ENCODE measurements at places on chromosomes 12 and 14. TPM values are rescaled to one million over a fixed set of nuclear protein-coding genes. Genes with fewer than 3 reads are reported as not detected.

- DNase-seq: no peak
Measured at GRCh38 chr12:88433997-88434703, 146.1 kb downstream of the KITLG start.

- DNase-seq: no peak
Measured at GRCh38 chr12:22412581-22412980, 78.1 kb upstream of the ST8SIA1 start.

GRCh38 chr14:74357585-74357984 is 9.3 kb downstream of the VRTN start:
- no peak for DNase-seq

DNA sequence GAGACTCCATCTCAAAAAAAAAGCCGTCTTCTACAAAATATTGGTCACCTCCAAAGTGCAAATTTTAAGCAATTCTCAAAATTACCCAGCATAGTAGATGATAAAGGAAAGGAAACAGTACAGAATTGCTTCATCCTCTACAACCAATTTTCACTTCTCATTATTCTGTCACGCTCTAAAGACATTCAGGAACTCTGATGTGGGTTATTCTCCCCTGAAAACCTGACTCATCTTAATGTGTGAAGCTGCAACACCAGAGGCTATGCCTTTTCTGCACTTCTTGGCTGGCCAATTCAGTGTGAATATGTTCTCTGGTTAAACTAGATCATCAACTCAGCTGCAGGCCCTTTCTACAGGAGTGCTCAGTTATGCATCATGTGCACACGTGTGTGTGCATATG is 11.0 kb downstream of the PTGER2 start:
- no peak for DNase-seq

DNA sequence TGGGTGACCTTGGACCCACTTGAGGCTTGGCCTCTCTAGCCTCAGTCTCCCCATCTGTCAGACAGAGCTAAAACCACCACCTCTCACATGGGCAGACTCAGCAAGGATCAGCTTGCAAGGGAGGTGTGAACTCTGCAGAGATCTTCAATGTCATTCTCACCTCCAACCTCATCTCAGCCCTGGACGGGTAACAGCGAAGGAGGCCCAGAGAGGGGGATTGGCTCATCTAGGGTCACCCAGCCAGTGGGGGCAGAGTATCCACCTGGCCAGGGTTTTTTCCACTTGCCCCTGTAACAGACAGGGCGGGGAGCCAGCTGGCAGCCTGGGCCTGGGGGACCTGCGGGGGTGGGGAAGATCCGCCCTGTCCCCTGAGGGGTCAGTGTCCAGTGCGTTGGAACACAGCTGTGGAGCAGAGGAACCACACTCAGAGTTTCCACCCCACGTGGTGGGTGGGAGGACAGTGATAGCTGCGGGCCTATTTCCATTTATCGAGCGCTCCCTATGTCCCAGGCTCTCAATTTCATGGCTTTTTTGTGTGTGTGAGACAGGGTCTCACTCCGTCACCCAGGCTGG is 27.4 kb downstream of the DTX1 start:
- DNase-seq: no peak

- no peak for DNase-seq
Measured at GRCh38 chr12:47314996-47315395, 235.2 kb upstream of the AMIGO2 start.

GRCh38 chr12:94649349-94650142 is 811 bp downstream of the TMCC3 start:
- no peak for DNase-seq

NID2 gene
- total RNA-seq: 0.36 TPM

IL22 gene
- total RNA-seq: not detected

RPGRIP1 gene
- 0.28 TPM for total RNA-seq

SLC38A6 gene
- 9.3 TPM for total RNA-seq

APOLD1 gene
- 4.1 TPM for total RNA-seq

Measured in Panc1 (cell line).